NCI-H1436 treated with DMSO at 0.1 percent for 48 hours (cell line): ENCODE measurements at places on chromosomes 3 and 15.

DNA sequence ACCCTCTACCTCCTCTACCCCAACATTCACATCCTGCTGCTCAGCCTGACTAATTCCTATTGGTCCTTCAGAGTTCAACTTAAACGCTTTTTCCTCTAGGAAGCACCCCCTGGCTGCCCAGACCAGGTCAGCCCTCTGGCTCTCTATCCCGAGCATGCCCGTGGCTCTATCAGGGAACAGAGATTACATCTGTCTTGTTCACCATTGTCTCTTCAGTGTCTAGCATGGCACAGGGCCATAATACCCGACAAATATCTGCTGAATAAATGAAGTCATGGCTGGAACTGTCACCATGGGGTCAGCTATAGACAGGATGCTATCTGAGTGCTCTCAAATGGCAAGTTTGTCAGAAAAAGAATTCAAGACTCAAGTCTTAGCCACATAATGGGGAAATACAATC is 296.9 kb upstream of the CHRNA7 start:
- no peak for DNase-seq

DNA sequence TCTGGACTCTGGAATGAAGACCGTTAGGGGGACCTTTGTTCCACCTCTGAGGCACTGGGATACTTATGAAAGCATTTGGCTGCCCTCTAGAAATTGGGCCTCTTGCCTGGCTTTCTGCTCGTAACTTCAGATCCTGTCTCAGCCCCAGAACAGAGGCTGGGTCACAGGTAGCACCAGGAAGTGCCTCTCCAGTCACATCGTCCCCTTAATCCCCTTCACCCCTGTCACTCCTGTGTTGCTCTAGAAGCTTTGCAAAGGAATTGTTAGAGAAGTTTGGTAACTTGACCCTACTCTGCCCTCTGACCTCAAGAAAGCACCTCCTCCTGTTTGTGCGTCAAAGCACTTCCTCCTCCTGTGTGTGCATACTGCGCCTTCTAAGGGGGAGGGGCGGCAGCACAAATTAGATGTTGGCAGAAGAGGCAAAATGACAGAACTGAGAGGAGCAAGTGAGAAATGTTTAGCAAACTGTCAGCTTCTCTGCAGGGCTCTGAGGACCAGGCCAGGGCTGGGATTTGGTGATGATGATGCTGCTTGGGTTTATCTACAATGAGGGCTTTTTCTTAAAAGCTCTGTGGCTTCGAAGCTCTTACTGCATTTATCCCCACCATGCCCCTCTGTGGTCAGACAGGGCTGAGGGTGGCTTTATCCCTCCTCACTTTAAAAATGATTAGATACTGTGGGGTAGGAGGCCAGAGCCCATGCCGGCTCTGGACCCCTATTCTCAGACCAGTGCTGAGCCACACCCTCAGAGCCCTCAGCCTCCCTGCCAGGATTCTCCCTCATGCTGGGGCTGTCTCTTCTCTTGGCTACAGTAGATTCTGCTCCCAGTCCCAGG is 76.2 kb downstream of the LARS2 start:
- no peak for DNase-seq

DNA sequence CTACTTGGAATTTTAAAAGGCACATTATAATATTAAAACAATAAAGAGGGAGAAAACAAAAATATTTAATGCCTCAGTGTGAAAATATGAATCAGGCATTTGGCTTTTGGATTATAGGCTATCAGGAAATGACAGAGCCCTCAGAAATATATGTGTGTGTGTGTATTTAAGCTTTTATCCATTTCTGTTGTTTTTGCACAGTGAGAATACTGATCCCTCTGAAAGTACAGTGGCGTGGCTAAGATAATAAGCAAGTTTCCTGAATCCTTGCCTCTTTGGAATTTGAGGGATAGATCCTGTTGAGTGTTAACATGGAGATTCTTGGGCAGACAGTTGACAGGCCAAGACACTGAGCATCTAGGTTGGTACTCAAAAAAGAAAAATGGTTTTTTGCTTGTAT is 234.8 kb upstream of the ZBTB20 start:
- no peak for DNase-seq

DNA sequence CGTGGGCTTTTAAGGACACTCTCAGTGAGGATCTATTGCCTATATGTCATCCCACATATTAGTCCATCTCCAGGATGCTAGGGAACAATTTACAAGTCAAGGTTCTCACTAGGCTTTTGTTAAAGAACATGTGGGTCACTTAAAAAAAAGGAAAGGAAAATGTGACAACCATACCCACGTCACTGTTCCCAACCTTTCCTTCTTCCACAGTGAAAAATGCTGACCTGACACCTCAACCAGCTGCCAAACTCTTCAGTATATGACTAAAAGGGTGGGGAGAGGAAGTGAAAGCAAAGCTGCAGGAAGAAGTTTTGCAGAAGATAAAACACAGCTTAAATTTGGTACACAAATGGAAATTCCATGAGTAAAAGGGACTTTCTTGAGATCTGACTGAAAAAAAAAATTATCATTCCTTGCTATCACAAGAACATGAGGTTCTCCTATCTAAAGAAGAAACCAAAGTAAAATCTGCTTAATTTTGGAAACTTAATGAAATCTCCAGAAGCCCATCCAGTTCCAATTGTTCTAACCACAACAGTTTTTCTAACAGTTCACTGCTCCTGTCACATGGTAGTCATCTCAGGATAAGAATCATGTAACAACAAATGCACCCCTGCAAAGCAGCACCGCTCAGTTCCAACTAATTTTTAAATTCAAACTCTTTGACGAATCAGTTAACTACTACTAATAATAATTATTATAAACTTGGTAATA is 117.0 kb upstream of the TSPAN3 start:
- no peak for DNase-seq

DNA sequence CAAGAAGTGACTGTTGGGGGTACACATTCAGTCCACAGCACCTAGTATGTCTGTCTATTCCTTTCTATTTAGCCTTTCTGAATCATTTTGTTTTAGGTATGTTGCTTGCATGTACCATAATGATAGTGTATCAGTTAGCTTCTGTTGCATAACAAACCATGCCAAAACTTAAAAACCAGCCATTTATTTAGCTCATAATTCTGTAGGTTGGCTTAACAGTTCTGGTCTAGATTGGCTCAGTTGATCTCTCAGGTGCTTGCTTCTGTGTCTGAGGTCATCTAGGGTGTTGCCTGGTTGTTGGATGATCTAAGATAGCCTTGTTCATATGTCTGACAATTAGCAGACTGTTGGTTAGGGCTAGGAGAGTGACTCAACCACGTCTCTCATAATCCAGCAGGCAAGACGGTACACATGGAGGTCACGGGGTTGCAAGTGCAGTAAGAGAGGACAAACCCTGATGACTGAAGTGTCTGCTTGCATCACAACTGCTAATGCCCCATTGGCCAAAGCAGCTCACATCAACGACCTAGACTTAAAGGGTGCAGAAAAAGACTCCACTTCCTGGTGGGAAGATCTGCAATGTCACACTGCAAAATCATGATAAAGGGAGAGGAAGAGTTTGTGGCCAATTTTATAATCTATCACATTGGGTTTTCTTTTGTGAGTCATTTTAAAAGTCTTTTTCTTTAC is 6.8 kb upstream of the PDCD6IP start:
- DNase-seq: no peak

DNA sequence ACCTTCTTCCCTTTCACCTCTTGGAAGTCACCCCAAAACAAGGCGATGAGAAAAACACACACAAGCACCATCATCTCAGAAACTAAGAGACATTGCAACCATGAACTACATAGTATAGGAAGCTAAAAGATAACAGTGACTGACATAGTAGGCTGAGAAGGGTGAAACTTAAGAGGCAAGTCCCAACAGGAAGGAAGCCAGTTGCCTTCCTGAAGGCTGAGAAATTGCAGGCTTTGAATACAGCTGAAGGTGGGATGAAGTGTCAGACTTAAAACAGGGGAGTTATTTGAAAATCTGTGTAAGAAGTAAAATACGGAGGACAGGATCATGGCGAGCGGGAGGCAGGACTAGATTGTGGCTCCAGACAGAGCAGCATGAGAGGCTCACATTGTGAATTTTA is 27.8 kb downstream of the SLC27A2 start:
- no peak for DNase-seq

DNA sequence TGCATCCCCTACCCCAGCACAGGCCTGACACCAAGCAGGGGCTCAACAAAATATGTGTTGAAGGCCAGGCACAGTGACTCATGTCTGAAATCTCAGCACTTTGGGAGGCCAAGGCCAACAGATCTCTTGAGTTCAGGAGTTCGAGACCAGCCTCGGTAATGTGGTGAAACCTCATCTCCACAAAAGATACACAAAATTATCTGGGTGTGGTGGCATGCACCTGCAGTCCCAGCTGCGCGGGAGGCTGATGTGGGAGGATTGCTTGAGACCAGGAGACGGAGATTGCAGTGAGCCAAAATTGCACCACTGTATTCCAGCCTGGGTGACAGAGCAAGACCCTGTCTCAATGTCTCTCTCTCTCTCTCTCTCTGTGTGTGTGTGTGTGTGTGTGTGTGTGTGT is 30.7 kb upstream of the CYP11A1 start:
- DNase-seq: no peak

DNA sequence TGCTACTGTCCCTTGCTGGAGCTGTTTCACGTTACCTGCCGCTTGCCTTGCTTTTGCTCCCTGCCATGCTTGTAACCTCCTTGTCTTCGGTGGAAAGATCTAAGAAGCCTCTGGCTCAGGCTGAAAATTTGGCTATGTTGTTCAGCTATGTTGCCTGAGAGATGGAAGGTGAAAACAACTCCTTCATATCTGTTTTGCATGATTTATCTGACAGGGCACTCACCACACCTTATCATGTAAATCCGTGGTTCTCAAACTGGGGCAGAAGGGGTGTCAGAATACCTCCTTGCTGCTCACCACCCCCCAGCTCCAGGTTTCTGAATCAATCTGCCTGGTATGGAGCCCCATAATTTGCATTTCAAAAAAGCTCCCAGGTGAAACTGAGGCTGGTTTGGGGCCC is 6.5 kb upstream of the CORO2B start:
- no peak for DNase-seq

GRCh38 chr3:110731148-110731547 is 340.5 kb upstream of the NECTIN3 start:
- DNase-seq: no peak

DNA sequence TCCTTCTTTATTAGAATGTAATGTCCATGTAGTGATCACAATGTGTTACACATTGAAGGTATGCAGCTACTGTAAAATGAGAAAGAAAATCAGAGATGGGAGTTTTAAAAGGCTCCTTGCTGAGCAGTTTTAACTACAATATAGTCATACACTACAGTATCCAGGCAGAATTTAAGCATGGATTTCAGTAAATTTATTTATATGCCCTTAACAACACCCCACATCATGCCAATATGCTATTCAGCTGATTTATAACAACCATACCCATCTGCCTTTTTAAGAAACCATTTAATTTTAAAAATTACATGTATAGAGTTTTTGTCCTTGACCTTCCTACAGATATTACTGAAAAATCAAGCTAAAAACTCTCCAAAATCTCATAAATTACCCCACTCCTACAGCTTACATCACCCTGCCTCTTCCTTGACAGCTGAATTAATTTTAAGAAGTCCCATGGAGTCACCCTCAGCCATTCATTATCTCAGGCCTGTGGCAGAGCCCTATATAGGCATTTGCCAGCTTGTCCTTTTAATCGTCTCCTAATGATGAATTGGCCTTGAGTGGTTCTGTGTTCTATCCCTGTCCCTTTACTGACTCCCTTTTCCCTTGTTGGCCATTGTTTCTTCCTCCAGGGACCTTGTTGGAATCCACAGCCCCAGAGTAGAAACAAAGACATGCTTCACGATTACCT is 797.6 kb upstream of the ARRDC4 start:
- DNase-seq: no peak
